ENCODE measurements at places on chromosomes 5 and 9.
A peak's percentile ranks its signal among the peaks of the same experiment; 100 is the strongest.

DNA sequence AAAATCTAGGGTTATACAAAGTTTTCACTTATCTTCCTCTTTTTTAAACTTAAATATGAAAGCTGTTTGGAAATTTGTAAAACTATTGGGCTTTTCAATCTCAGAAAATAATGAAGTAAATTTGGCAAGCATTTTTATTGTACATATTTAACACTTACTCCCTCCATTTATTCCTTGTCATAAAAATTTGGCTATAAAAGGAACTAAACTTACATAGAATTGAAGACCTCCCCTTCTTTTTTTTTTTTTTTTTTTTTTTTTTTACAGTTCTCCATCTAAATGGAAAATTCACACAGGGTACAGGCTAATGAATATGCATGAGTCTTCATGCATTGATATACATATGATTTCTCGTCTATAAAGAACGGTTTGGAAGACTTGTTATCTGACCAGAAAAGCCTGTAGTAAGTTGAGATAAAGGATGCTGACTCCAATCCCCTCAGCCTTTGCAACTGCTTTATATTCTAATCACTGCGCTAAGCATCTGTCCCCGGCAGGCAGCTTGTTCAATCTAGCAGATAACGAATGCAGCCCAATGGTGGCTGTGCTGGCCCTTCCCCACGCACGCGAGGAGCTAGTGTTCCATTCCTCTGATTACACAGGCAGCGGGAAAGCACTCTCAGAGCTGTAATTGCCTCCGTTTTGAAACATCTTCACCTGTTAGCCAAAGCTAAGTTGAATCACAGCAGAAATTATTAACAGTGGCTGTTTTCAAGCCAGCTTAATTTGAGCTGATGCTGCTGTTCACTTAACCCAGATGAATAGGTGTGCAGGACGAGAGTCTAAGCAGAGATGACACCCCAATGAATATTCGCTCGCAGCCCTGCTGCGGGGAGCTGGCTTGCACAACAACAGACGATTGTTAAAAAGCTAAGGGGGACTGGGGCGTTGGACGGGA lies 453.8 kb upstream of the ZNF608 start:
- no peak for DNase-seq

DNA sequence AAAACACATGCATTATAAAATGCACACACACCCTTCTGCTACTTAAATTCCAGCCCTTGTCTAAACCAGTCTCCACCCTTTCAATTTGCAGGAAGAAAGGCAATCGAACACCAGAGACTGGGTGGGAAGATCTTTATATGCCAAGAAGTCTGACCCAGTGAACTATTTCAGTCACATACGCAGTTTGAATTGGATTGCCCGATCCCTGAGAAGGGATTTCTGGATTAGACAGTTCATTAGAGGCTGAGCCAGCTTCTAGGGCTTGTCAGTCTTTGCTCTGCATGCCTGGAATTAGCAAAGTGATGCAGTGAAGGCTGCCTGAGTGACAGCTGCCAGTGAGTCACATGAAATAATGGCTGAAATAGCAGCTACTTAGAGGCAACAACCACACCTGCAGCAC lies 159.9 kb downstream of the PPP2R2B start:
- DNase-seq = no peak

DNA sequence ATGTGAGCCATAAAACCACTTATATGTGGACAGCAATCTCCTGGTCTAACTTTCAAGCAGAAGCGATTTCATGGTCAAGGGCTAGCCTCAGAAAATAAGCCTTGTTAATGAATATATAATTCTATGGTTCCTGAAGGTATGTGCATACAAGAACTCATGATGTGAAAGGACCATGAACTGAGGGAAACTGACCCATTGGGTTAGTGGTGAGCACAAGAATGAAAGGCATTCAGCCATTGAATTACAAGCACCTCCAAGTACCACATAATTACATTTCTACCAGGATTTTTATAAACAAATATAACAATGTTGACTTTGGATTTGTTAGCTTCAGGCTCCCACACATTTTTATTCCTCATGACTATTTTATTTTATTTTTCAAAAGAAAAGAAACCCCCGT lies 459.0 kb downstream of the TLE4 start:
- no peak for DNase-seq

DNA sequence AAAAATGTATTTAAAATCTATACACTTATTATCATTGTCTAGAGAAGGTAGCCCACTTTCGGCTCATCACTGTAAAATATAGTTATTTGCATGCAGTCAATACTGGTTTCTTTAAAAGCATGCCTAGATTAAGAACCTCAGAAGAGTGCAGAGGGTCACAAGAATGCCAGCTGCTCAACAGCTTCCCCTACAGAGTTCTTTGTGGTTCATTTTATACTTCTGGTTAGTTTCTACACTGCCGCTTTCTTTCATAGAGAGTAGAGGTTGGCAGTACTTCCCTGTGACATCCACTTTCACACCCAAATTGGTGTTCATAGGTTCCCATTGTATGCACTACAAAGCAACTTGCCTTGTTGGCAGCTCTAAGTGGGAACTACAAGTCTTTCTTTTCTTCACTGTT lies 137.3 kb downstream of the KIAA0825 start:
- DNase-seq = no peak

DNA sequence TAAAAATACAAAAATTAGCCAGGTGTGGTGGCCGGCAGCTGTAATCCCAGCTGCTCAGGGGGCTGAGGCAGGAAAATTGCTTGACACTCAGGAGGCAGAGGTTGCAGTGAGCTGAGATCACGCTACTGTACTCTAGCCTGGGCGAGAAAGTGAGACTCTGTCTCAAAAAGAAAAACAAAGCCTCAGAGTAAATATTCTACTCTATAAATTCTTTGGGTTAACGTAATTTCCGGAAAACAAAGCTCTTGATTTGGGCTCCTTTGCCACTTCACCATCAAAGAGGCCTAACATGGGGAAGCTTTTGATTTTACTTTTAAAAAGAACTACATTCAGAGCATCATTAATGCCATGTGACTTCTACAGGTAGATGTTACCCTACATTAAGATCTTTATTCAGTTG lies 103.1 kb downstream of the SERINC5 start:
- no peak for DNase-seq

DNA sequence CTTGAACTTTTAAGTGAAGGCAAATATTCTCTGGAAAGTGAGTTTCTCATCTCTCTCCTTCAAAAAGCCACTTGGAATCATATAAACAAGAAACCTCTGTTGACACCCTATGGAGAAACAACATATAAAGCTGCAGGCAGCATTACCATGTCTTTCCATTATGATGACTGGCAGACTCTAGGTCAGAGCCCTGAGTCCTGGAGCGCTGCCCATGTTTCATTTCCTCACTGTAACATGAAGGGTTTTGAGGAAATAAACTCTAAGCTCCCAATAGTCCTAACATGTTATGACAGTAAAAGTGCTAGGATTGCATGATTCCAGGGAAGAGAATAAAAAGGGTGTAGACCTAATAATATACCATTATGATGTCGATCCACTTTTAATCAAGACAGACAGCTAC lies 220.6 kb downstream of the CTNND2 start:
- DNase-seq = peak; percentile 60

GRCh38 chr9:36091026-36091953 lies 45.2 kb upstream of the GLIPR2 start:
- peak; percentile 8 for DNase-seq

DNA sequence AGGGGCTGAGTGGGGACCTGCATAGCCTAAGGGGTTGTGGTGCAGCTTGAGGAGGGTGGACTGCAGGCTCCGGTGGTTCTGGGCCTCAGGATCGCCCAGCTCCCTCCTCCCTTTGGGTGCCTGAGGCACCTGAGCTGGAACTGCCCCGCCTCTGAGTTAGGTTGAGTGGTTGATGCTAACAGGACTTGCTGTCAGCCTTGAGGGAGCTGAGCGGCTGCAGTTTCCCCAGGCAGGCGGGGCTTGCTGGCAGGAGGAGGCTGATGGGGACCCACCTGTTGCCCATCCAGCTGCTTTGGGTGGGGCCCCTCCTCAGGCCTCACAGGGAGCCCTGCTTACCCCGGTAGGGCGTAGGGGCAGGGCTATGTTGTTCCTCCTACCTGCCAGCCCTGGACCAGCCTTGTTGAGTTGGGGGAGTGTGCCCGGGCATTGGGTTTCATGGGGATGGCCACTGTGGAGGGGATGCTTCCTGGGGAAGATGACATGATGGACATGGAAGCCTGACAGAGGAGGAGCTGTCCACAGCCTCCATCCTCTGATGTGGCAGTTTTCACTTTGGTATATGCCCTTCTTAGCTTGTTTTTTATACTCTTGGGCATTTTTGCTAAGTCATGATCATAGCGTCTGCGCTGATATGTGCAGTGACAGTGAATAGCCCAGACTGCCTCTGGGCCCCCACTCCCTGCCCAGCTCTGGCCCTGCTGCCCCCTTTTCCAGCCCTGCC lies 14.3 kb downstream of the WNK2 start:
- DNase-seq = no peak

DNA sequence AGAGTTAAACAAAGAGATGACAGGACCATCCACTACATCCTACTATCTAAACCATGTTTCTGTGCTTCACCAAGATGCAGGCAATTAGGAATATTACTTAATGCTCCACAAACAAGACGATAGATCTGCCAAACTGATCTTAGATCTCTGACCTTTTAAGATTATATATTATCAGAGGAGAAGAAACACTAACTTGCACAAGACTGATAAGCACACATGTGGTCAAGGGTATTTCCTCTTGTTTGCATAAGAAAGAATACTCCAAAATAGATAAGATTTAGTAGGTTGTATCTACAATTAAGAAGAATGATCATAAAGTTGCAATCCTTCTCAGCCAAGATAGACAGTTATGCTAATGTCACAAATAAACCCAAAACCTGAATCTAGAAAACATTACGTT lies 601.0 kb upstream of the ACO1 start:
- DNase-seq = no peak

DNA sequence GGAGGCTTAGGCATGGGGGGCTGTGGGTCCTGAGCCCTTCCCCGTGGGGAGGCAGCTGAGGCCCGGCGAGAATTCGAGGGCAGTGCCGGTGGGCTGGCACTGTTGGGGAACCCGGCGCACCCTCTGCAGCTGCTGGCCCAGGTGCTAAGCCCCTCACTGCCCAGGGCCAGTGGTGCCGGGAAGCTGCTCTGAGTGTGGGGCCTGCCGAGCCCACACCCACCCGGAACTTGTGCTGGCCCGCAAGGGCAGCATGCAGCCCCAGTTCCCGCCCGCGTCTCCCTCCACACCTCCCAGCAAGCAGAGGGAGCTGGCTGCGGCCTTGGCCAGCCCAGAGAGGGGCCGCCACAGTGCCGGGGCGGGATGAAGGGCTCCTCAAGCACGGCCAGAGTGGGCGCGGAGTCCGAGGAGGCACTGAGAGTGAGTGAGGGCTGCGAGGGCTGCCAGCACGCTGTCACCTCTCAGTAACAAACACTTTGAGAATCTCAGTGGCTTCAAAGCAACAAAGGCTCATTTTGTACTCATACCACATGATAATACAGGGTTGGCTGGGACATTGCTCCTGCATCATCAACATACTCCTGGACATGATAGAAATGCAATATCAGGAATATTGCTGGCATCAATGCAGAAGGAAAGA lies 265.7 kb upstream of the ANKRD55 start:
- DNase-seq = no peak

GRCh38 chr5:132764051-132764450 lies 13.0 kb downstream of the SEPTIN8 start:
- DNase-seq = no peak

DNA sequence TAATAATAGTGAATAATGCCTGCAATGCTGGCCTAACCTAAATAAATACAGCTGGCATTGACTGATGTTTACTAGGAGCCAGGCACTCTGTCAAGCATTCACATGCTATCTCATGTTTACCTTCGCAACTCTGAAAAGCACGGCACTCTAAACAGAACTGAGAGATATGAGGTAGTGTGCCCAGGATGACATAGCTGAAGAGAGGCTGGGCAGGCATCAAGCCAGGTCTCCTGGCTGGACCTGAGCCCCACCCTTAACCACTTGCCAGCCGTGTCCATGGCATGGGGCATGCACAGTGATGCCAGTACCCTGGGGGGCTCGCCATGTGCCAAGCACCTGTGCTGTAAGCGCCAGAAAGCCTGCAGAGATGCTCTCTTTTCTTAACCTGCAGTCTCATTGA lies 119.4 kb upstream of the MVB12B start:
- no peak for DNase-seq

GRCh38 chr9:136875155-136875554 lies 9.0 kb upstream of the EDF1 start:
- DNase-seq = no peak

DNA sequence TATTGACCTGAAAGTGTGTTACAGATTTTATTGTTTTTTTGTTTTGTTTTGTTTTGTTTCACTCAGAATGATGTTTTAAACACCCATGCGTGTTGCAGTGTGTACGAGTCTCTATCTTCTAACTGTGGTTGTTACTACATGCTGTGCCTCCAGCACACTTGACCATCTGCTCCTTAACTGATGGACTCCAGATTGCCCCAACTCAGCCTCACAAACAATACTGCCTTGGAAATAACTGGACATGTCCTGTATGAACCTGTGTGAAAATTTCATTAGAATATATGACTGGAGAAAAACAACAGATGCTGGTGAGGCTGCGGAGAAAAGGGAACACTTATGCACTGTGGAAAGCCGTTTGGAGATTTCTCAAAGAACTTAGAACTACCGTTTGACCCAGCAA lies 68.7 kb upstream of the HAND1 start:
- no peak for DNase-seq

GRCh38 chr5:146447734-146448380 lies 724 bp downstream of the TCERG1 start:
- DNase-seq = peak; percentile 66

DNA sequence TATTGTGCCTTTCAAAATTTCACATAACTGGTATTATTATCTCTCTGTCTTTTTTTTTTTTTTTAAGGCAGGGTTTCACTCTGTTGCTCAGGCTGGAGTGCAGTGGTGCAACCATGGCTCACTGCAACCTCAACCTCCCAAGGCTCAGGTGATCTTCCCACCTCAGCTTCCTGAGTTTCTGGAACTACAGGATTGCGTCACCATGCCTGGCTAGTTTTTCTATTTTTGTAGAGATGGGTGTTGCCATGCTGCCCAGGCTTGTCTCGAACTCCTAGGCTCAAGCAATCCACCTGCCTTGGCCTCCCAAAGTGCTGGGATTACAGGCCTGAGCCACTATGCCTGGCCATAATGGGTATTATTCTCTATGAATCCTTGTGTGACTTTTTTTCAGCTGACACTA lies 402.3 kb upstream of the SMARCA2 start:
- no peak for DNase-seq

- no peak for DNase-seq
Observed at GRCh38 chr5:16665601-16666000, 48.8 kb upstream of the RETREG1 start.

GRCh38 chr5:93894601-93895354 lies 153.4 kb upstream of the POU5F2 start:
- no peak for DNase-seq

- no peak for DNase-seq
Observed at GRCh38 chr5:79257314-79257713, 21.4 kb downstream of the JMY start.

- no peak for DNase-seq
Observed at GRCh38 chr5:109247986-109248385, 161.8 kb downstream of the PJA2 start.

DNA sequence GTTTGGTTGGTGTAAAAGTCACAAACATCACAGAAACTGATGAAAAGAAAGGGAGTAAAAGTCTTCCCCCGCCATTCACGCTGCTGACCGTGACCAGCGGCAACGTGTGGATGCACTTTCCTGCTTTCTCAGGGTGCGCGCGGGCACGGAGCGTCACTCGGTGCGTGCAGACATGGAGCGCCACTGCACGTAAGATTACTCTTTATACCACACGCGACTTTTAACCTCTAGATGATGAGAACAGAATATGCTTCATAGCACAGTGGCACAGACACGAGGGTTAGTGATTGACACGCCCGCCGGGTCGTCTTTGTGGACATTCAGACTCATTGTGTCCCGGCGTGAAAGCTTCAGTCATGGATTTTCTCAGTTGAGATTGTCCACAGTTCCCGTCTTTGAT lies 15.7 kb downstream of the CEP72 start:
- no peak for DNase-seq

Measured in RPMI8226 (cell line).